ENCODE measurements at places on chromosomes 12 and 14. TPM values are rescaled to one million over a fixed set of nuclear protein-coding genes. Genes with fewer than 3 reads are reported as not detected.

The DDX54 gene
- total RNA-seq, result 48.6 TPM

- H3K4me3 ChIP-seq, result no peak overlapping the region
- H3K27ac ChIP-seq, result no peak overlapping the region
- no peaks in the 10 kb centered on the region for H3K4me1 ChIP-seq
- no peaks in the 10 kb centered on the region for H3K27me3 ChIP-seq
- no peak for DNase-seq
- no peaks in the 10 kb centered on the region for H3K36me3 ChIP-seq
These were observed 56.2 kb downstream of the PPHLN1 start for GRCh38 chr12:42382013-42382696.

DNA sequence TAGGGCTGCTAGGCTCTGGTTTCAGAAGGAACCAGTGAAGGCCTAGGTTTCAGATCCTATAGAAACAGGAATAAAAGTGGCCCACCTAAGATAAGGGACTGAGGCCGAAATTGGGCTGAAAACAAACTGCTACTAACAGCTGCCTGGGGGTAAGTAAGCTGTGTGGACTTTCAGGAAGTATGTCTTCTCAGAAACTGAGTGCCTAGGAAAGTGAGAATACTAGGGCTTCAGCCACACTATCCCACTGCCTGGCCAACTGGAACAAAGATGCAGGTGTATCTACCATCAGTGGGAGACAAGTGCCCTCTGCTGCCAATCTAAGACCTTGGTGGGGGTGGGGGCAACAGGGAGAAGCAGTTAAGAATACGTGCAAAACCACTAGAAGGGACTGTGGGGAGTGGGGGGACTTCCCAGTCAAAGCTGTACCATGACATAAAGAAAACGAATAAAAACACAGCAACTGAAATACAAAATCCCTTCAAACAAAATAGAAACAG lies 82.5 kb downstream of the MED13L start:
- H3K4me1 ChIP-seq, result peaks cover 1% of the 10 kb centered on the region
- no peaks in the 10 kb centered on the region for H3K27me3 ChIP-seq
- H3K36me3 ChIP-seq, result no peaks in the 10 kb centered on the region
- DNase-seq, result no peak
- no peak overlapping the region for H3K27ac ChIP-seq

- no peak overlapping the region for H3K27ac ChIP-seq
- H3K4me3 ChIP-seq, result no peak overlapping the region
- H3K36me3 ChIP-seq, result no peaks in the 10 kb centered on the region
- H3K27me3 ChIP-seq, result no peaks in the 10 kb centered on the region
- H3K4me1 ChIP-seq, result no peaks in the 10 kb centered on the region
These were observed 150.9 kb downstream of the TTC6 start for GRCh38 chr14:37746140-37746832.

DNA sequence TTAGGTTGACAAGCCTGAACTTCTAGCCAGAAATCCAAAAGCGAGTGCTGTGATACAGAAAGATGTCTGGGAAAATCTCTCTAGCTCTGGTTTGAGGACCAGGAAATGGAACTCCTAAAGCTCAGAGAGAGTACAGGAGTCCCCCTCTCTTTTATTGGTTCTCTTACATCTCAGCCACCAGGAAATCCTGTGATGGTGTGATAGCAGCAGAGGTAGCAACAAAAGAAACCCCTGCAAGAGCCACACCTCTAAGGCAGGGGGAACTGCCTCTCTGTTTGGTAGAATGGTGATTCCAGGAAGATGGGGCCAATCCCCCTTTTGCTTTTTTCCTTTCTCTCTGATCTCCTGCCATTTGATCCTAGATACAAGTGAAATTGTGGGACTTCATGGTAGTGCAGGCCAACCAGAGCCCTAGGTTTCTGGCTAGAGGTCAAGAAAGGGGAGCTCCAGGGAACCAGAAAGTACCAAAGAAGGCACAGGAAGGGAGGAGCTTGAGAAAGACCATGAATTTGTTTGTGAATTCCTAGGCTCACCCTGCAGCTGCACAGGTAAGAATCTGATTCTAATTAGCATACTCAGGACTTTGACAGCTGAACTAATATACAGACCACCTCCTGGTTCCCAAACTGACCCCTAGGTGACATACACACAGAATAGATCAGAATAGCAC lies 88.5 kb downstream of the PAPLN start:
- H3K4me1 ChIP-seq, result no peaks in the 10 kb centered on the region
- H3K27me3 ChIP-seq, result no peaks in the 10 kb centered on the region
- no peak overlapping the region for H3K4me3 ChIP-seq
- DNase-seq, result no peak
- no peak overlapping the region for H3K27ac ChIP-seq
- no peaks in the 10 kb centered on the region for H3K36me3 ChIP-seq

GRCh38 chr12:110917467-110917866 lies 2.9 kb downstream of the MYL2 start:
- DNase-seq, result no peak
- H3K4me3 ChIP-seq, result no peak overlapping the region
- H3K36me3 ChIP-seq, result no peaks in the 10 kb centered on the region
- no peaks in the 10 kb centered on the region for H3K27me3 ChIP-seq

DNA sequence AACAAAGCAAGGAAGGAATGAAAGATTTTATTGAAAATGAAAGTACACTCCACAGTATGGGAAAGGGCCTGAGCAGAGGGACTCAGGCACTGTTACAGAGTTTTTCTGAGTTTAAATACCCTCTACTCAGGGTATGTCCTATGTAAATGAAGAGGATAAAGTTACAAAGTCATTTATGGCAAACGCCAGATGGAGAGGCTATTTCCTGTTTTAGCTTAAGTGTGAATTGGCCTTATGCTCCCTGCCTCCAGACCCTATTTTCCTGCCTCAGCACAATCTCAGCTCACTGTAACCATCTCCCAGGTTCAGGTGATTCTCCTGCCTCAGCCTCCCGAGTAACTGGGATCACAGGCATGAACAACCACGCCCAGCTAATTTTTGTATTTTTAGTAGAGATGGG lies 6.8 kb upstream of the PHC1 start:
- no peak overlapping the region for H3K4me3 ChIP-seq
- no peak for DNase-seq
- no peaks in the 10 kb centered on the region for H3K27me3 ChIP-seq
- no peaks in the 10 kb centered on the region for H3K4me1 ChIP-seq
- H3K36me3 ChIP-seq, result no peaks in the 10 kb centered on the region
- no peak overlapping the region for H3K27ac ChIP-seq

DNA sequence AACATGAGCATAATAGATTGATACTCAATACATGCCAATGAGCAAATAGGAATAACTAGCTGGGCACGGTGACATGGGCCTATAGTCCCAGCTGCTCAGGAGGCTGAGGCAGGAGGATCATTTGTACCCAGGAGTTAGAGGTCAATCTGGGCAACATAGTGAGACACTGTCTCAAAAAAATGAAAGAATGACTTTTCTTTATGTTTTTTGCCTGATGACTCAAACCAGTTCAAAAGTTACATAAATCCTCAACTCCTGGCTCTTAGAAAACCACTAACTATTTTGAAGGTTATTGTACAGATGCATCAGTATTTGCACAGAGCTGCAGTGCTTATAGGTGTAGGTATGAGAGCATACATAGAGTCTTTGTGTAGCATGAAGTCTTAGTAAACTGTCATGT lies 219.2 kb upstream of the RGS6 start:
- no peaks in the 10 kb centered on the region for H3K27me3 ChIP-seq
- H3K36me3 ChIP-seq, result no peaks in the 10 kb centered on the region
- H3K4me3 ChIP-seq, result no peak overlapping the region
- H3K27ac ChIP-seq, result no peak overlapping the region

DNA sequence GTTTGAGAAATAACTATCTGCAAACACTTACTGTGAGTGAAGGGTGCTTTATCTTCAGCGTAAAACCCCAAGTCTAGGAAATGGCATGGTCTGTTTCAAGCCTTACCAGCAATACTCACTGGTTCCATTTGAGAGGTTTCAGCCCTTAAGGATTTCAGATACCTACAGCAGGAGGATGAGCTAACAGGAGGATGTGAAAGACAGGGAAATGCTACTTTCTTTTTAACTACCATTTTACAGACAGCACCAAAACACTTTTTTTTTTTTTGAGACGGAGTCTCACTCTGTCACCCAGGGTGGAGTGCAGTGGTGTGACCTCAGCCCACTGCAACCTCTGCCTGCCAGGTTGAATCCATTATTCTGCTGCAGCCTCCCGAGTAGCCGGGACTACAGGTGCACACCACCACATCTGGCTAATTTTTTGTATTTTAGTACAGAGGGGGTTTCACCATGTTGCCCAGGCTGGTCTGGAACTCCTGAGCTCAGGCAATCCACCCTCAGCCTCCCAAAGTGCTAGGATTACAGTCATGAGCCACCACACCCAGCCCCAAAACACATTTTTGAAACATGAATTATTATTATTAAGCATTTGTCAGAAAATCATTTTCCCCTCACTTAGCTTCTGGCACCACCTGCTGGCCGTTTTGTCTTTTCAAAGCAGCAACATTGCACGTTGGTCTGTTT lies 4.6 kb downstream of the MTRFR start:
- H3K36me3 ChIP-seq, result no peaks in the 10 kb centered on the region
- H3K27me3 ChIP-seq, result no peaks in the 10 kb centered on the region
- peak; percentile 92 for DNase-seq

- no peaks in the 10 kb centered on the region for H3K36me3 ChIP-seq
- no peaks in the 10 kb centered on the region for H3K4me1 ChIP-seq
- H3K27ac ChIP-seq, result no peak overlapping the region
- no peaks in the 10 kb centered on the region for H3K27me3 ChIP-seq
- no peak overlapping the region for H3K4me3 ChIP-seq
These were observed 138.9 kb downstream of the HMGA2 start for GRCh38 chr12:65962921-65963861.

GRCh38 chr12:70920891-70921290 lies 353 bp upstream of the PTPRR start:
- DNase-seq, result no peak
- H3K27ac ChIP-seq, result no peak overlapping the region
- H3K4me1 ChIP-seq, result no peaks in the 10 kb centered on the region
- H3K27me3 ChIP-seq, result no peaks in the 10 kb centered on the region

DNA sequence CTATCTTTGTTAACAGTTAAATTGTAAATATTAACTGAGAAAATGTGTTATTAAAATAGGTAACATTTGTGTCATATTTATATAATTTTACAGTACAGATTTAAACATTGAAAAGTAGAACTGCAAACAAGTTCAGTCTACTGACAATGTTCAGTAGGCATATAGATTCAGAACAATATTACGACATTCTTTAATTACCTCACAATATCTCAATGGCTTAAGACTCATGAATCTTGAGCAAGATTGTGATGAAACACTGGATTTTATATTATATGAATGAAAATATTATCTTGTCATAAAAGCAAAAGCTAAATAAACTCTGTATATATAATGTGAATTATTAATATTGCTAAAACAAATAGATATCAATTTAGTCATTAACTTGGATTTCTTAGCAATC lies 194.9 kb downstream of the ADAMTS20 start:
- no peak for DNase-seq
- H3K4me1 ChIP-seq, result no peaks in the 10 kb centered on the region
- no peaks in the 10 kb centered on the region for H3K36me3 ChIP-seq
